ENCODE measurements at places on chromosomes 3 and 15. TPM values are rescaled to one million over a fixed set of nuclear protein-coding genes. Genes with fewer than 3 reads are reported as not detected.

The HYAL1 gene
- total RNA-seq, result 0.07 TPM

The PPP1R14D gene
- not detected for total RNA-seq

- no peak for DNase-seq
Observed at GRCh38 chr15:31149088-31149505, 47.6 kb upstream of the TRPM1 start.

The MEIS2 gene
- total RNA-seq, result not detected

The KCNMB3 gene
- 0.60 TPM for total RNA-seq

- DNase-seq, result no peak
Observed at GRCh38 chr3:186287711-186288110, 74.3 kb downstream of the DGKG start.

DNA sequence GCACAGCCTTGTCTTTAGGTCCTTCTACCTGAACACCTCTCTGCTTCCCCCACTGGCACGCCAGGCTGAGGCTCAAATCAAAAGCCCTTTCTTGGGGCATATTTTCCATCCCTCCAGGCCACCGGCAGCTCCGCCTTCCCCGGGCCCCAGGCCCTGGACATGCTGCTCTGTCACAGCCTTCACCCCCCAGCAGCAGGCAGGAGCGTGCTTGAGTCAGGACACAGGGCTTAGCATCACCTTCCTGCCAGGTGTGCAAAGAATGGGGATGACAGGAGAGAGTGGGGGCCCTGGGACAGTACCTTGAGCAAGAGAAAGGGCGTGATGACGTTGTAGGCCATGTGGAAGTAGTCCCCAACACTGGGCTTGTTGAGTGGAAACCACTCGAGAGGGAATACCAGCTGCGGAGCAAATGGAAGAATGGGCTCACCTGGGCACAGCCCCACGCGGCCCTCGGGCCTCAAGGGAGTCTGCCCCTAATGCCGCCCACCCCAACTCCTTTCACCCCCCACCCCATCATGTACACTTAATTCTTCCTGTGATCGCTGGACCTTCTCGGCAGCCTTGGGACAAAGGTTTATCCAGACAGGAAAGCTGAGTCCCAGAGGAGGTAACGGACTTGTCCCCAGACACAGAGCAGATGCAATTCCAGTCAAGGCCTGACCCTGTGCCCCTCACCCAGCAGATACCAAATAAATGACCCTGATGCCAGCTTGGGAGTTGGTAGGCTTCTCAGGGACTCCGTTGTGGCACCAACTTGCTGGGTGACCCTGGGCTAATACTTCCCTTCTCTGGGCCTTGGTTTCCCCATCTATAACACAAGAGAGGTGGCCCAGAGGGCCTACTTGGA, 9.1 kb upstream of the CALML4 start:
- DNase-seq, result no peak

DNA sequence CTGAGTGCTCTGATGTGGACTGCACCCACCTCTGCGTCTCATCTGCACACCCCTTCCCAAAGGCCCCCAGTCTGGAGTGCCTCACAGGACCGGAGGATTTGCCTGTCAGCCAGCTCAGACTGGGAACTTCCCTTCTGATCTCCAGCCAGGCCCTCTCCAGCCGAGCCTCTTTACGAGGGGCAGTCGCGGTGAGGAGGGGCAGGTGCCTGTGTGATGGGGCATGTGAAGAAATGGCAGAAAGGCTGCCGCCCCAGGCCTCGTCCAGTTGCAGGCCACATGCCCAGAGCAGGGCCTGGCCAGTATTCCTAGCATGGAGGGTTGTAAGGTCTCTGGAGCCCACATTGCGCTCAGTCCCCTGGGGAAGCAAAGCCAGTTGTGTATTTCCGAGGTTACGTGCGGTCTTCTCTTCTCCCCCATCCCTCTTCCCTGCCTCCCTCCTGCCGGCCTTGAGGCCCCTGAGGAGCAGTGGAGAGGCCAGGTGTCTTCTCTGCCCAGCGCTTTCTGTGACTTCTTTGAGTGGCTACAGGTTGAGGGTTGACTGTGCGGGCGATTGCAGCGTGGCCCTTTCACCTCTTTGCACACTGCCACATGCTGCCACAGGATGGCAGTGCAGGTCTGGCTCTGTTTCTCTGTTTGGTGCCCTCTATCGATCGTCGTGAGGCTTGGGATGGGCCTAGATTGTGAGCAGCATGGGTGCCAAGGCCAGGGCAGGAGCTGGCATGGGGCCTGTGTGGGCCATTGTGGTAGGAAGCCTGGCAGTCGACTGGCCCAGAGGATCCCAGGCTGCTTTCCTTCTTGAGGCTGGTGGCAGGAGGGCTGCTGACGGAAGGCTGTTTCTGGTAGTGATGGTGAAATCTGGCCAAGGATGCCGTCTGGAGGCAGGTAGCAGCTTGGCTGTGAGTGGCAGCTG, 5.3 kb downstream of the CLK3 start:
- peak; percentile 88 for DNase-seq

All from activated CD4-positive, alpha-beta T cell treated with anti-CD3 and anti-CD28 coated beads, Interleukin-2, amount 10 ng/mL, durations not matched to agents 7 days and 5 days (primary cell).